ENCODE measurements at places on chromosomes 12 and 14.

DNA sequence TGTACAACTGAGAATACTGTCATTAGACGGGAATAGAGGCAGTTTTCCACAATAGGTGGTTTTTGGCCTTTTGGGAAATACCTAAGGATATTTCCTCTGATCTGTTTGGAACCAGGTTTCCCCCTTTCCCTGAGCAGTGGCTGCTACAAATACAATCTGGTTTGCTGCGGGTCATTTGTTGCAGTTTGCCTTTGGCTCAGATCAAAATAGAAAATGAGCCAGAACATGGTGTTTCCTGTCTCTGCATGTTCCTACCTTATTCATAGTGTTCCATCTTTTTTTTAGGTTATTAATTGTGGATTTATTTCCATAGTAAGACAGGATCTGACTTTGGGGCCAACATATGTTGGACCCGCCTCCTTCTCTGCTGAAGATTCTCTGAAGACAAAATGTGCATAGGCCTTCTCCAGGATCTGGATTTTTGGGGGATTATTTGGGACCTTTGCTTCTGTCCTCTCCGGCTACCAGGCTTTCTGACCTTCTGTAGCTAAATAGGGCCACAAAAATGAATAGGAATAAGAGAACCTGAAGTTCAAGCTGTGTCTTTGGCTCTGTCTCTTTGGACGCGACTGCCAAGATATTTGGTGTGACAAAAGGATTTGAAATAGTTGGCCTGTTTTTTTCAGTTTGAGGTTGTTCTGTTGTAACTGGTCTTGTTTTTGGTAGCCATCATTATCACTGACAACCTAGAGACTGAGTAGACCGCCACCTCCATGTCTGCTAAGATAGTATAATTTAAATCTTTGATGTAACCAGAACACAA lies 146.9 kb downstream of the PRKCH start:
- DNase-seq, result no peak

DNA sequence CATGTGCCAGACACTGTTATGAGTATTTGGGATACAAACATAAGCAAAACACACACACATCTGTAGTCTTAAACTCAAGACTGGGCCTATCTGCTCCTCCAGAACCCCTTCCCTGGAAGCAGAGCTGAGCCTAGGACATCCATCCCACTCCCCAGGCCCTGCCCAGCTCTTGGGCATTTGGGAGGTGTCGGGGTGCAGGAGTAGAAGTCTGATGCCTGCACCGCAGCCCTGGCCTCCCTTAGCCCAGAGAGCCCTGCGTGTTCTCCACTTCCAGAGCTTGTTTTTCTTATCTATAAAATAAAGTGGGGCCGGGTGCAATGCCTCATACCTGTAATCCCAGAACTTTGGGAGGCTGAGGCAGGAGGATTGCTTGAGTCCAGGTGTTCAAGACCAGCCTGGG lies 11.7 kb downstream of the HSP90AA1 start:
- no peak for DNase-seq

- no peak for DNase-seq
Measured at GRCh38 chr12:53782093-53782703, 30.4 kb upstream of the CISTR start.

- no peak for DNase-seq
Measured at GRCh38 chr12:77070800-77071449, 5.6 kb upstream of the E2F7 start.

GRCh38 chr12:25740617-25741016 lies 187.5 kb upstream of the LMNTD1 start:
- DNase-seq, result no peak

GRCh38 chr14:25103271-25103670 lies 53.3 kb upstream of the STXBP6 start:
- DNase-seq, result no peak

GRCh38 chr14:103880348-103881267 lies 33.2 kb upstream of the PPP1R13B start:
- peak; percentile 73 for DNase-seq

- no peak for DNase-seq
Measured at GRCh38 chr14:65024957-65025356, 38.3 kb downstream of the FNTB start.

DNA sequence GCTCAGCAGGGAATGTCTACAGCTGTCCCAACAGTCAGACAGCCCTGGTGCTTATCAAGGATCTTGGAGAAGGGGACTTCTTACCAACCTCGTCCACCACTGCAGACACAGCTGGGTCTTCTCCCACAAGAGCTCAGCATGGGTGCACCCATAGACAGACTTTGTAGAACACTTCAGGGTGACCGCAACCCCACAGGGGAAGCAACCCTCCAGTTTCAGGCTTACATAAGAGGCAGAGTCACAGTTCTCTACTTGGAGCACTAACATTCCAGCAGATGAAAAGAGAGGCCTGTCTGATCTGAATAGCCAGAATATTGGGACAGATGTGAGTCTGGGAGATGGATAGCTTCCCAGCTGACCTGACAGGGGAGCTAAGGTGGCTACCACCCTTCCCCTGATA lies 3.5 kb upstream of the CLEC1A start:
- DNase-seq, result no peak

DNA sequence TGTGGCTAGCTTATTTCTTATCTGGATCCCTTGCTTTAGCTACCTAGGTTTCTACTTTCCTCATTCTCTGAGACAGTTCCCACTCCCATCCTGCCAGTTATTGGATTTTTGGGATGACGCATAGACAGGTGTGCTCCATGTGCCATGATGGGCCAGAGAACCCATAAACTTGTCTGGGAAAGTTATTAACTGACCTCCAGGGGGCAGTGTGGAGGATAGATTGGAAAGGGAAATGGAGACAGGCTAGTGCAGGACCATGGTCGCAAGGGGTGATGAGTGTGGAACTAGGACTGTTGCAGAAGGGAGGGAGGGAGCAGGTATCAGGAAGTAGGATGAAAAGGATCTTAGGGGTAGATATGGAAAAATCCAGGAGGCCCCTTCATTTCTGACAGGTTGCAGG lies 80.3 kb downstream of the ESRRB start:
- peak; percentile 30 for DNase-seq

GRCh38 chr12:51593539-51593938 lies 2.5 kb downstream of the SCN8A start:
- peak; percentile 72 for DNase-seq

- DNase-seq, result no peak
Measured at GRCh38 chr12:19561411-19561961, 122.2 kb downstream of the AEBP2 start.

GRCh38 chr12:6235906-6236640 lies 35.9 kb downstream of the CD9 start:
- DNase-seq, result no peak

- DNase-seq, result peak; percentile 1
Measured at GRCh38 chr12:59486827-59487226, 109.0 kb upstream of the SLC16A7 start.

DNA sequence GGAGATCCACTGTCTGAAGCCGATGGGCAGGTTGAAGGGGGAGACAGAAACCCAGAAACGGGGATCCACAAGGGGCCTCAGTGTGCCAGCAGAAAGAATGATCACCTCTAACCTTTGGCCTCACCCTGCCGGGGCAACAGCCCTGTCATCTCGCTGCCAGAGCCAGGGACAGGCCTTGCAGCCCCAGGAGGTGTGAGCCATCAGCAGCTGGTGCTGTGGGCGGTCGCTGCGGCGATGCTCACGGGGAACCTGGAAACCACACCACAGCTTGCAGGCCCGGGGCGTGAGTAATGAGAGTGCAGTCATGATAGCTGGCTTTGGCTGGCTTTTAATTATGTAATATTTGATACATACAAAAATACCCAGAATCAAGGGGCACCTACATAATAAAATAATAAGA lies 4.7 kb upstream of the TTC7B start:
- DNase-seq, result peak; percentile 12

- DNase-seq, result no peak
Measured at GRCh38 chr12:122560138-122560537, 33.1 kb downstream of the KNTC1 start.

DNA sequence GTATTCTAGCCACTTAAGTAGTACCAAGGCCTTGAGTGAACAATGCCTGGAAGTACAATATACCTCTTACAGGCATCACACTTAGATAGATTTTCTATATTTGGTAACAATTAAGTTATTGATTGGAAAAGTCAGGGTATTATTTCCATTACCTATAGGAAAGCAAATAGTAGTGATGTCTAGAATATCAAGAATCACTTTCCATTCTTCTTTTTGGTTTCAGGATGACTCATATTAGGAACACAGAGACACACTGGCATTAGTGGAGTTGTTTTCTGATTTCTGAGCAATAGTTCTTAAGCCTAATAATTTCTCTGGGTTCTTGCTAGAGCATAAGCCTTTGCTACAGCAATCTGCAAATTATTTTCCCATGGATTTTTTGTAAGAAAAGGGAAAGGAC lies 1640.0 kb upstream of the SEL1L start:
- DNase-seq, result no peak

DNA sequence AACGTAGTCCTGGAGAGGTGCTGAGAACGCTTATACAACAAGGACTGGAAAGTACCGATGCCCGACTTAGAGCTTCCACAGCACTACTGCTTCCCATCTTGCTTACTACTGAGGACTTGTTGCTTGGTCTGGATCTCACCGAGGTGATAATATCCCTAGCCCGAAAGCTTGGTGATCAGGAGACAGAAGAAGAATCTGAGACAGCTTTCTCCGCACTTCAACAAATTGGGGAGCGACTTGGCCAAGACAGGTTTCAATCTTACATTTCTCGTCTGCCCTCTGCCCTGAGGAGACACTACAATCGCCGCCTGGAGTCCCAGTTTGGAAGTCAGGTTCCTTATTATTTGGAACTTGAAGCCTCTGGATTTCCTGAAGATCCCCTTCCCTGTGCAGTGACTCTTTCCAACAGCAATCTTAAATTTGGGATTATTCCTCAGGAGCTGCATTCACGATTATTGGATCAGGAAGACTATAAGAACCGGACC lies 1.1 kb downstream of the TOGARAM1 start:
- no peak for DNase-seq

DNA sequence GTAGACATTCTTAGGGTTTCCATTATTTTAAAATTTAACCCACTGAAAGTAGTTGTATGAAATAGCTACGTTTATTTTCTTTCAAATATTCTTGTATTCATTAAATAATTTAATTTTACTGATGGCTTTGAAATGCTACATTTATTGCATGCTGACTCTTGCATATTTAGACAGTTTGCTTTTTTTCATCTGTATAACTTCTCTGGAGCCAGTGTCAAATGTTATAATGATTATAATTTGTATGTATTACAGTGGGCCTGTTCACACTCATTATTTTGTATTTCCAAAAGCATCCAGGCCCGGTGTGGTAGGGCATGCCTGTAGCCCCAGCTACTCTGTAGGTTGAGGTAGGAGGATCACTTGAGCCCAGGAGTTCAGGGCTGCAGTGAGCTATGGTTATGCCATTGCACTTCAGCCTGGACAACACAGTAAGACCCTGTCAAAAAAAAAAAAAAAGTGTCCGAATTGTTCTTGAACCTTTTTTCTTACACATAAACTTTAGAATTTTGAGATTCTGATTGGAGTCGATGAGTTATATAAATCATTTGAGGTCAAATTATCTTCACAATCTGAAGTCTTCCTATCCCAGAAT lies 905 bp downstream of the ZNF84 start:
- DNase-seq, result no peak

DNA sequence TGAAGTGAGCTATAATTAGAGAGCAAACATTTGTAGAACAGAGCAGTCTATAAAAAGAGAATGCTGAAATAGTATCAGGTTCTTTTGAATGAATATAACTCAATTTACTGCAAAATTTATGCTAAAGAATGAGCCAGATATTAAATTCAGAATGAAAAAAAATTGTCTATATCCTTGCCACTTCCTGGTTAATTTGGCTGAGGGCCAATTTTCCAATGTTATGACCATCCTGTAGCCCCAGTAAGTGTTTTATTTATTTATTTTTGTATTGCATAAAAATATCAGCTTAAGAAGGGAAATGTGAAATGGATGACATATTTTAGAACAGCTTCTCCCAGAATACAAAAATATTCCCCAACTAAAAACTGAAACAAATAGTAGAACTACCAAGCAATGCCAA lies 263.4 kb downstream of the SOX5 start:
- DNase-seq, result no peak

- DNase-seq, result no peak
Measured at GRCh38 chr14:89401241-89401640, 15.8 kb downstream of the FOXN3 start.

- DNase-seq, result no peak
Measured at GRCh38 chr14:64114166-64114565, 180.0 kb downstream of the ESR2 start.

DNA sequence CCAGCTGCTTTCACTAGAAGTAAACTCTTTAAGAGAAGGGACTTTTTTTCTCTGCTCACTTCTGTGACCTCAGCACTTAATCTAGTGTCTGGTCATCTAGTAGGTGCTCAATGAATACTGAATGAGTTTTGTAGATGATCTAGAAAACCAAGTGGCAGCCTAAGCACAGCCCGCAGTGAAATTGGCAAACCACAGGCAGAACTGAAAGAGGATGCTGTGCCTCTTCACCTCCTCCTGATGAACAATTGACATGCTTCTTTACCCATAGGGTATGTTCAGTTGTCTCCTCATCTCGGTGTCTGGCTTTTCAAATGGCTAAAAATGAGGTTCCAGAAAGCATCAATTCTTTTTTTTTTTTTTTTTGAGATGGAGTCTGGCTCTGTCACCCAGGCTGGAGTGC lies 399.5 kb downstream of the RMST start:
- DNase-seq, result no peak

DNA sequence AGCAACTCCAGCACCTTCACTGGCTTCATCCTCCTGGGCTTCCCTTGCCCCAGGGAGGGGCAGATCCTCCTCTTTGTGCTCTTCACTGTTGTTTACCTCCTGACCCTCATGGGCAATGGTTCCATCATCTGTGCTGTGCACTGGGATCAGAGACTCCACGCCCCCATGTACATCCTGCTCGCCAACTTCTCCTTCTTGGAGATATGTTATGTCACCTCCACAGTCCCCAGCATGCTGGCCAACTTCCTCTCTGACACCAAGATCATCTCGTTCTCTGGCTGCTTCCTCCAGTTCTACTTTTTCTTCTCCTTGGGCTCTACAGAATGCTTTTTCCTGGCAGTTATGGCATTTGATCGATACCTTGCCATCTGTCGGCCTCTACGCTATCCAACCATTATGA lies 6.8 kb downstream of the OR11G2 start:
- DNase-seq, result no peak

DNA sequence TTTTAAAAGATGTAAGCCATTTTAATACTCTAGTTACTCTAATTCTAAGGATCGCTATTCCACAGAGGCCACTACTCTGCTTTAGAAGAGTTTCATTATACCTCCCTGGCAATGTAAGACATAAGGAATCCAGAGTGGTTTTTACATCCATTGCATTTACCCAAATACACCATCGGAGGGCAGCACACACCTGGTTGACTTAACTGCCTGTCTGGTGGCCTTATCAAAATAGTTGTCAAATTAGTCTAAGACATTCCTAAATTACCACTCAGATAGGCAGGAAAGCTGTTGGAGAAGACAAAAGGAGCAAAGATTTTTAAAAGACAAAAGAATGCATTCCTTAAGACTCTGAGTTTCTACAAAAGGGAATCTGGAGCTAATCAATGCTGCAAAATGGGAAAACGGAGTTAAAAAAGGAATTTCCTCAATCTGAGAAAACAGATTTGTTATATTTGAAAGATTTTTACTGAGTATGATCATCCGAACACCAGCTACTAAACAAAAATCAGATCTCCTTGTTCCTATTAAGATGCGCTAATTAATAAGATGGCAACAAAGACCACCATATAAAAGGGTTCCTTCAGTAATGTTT lies 33.8 kb upstream of the FGD4 start:
- DNase-seq, result peak; percentile 90
